Fibroblast of the aortic adventitia (primary cell): ENCODE measurements at places on chromosomes 5 and 9.

DNA sequence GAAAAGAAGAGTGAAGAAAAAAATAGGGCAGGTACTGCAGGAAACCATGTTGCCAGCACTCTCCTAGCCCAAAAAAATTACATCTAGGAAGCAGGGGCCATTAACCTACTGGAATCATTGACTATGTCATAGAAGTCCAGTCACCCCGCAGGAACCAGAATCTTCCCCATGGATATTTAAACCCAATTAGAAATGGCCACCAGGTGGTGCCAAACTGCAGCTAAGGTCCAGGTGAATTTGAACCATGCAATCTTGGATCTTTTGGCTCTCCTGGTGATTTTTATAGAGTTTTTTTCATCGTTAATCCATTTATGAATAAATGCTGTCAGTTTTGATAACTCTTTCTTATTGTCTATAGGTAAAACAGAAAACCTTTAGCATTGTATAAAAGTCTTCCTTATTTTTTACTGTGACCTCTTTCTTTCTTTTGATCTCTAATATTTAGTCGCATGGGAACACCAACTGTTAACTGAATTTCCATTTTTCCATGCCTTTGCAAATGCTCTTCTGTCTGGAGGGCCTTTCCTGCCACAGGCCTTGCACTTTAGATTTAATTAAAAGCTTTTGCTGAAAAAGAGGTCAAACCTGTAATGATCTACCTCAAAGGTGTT lies 147.5 kb upstream of the FGF10 start:
- peak; percentile 64 for DNase-seq

GRCh38 chr5:84384604-84385575 lies at the start of gene EDIL3:
Gene EDIL3, minus strand, starts transcription at chr5:84384880. Its CDS starts 506 bp downstream, at chr5:84384374.
- DNase-seq: peak; percentile 56

- DNase-seq: no peak
Observed at GRCh38 chr5:175847503-175847902, 23.9 kb upstream of the CPLX2 start.

- no peak for DNase-seq
Observed at GRCh38 chr9:129828051-129828450, 4.1 kb upstream of the TOR1A start.

DNA sequence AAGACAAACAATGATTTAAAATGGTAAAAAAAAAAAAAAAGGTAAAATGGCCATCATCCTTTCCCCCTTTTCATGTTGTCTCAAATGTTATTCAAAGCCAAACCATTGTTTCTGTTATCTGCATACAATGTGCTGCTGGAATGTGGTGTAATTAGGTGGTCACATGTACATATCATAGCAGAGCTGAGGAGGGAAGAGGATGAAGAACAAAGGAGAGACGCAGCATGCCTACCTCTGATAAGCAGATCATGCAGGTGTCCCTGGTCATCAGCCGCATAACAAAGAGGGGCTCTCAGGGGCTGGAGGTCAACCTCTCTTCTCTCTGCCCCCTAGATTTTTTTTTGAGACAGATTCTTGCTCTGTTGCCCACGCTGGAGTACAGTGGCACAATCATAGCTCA lies 141.0 kb downstream of the CARTPT start:
- peak; percentile 58 for DNase-seq

GRCh38 chr5:10671041-10672008 lies 89.7 kb downstream of the DAP start:
- DNase-seq: no peak

DNA sequence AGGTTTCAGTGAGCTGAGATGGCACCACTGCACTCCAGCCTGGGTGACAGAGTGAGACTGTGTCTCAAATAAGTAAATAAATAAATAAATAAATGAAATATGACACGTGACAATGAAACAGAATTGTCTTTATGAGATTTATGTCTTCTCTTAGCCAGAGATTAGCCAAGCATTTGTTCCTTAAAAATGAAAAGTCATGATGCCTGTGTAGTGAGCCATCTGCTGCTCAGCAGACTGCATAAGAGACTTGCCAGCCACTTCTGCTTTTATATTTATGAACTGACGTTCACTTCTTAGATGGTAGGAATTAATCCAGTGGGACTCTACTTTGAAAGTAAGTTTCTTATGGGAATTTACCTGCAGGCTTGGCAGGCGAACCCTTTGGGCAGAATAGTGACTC lies 227.4 kb downstream of the NR3C1 start:
- no peak for DNase-seq

GRCh38 chr9:2691212-2691611 lies 26.1 kb upstream of the KCNV2 start:
- peak; percentile 28 for DNase-seq

DNA sequence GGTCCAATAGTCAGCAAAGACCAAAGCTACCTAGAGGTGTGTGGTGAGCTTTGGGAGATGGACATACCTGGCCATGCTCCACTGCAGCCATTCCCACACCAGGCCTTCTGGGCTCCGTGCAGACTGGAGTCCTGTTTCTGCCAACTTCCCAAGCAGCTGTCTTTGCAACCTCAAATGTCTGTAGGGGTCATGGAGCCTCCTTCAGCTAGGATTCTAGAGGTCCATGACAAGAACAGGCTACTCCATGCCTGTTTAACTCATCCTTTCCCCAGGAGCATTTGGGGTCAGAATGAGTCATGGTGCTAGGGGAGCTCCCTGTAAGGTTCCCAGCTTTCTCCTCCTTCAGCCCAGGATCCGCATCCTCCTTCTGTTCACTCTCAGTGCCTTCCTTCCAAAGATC lies 17.1 kb downstream of the VPS13A start:
- no peak for DNase-seq

DNA sequence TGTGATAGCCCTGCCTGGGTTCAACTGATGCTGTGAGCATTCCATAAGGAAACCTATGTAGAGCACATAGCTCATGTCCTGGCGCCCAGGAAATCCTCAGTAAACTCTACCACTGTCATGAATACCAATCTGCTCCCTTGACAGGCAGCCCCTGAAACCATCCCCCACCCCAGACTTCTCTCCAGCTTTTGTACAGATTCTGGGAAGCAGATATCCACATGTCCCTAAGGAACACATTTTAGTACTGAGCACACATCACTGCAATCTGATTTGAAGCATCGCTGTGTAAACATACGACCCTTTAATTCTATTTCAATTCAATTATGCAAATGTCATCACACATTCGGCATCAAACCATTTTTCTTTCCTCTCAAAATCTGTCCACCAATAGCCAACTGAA lies 89.5 kb upstream of the FSTL4 start:
- no peak for DNase-seq

- DNase-seq: peak; percentile 62
Observed at GRCh38 chr5:96790961-96791504, 16.7 kb downstream of the ERAP1 start.

GRCh38 chr9:37920471-37921167 lies 16.7 kb upstream of the SLC25A51 start:
- DNase-seq: no peak

- DNase-seq: peak; percentile 76
Observed at GRCh38 chr5:157820593-157821252, 38.2 kb downstream of the CLINT1 start.

- peak; percentile 62 for DNase-seq
Observed at GRCh38 chr5:8845296-8845695, 700.6 kb downstream of the SEMA5A start.

DNA sequence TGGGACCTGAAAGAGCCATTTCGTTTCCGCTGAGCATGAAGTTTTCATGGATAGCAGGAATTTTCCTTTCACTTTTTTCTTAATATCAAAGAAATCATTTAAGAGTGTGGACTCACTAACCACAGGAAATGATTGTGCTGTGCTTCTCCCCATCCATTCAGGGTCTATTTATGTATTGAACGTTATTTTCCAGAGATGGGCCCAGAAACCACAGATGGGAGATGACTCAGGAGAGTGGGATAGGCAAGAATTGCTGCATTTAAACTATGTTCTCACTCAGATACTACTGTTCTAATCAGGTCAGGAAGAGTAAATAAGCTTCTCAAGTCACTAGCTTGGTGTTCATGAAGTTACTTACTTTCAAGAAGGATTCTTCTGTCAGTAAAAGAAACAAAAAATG lies 763.8 kb downstream of the DTWD2 start:
- no peak for DNase-seq

DNA sequence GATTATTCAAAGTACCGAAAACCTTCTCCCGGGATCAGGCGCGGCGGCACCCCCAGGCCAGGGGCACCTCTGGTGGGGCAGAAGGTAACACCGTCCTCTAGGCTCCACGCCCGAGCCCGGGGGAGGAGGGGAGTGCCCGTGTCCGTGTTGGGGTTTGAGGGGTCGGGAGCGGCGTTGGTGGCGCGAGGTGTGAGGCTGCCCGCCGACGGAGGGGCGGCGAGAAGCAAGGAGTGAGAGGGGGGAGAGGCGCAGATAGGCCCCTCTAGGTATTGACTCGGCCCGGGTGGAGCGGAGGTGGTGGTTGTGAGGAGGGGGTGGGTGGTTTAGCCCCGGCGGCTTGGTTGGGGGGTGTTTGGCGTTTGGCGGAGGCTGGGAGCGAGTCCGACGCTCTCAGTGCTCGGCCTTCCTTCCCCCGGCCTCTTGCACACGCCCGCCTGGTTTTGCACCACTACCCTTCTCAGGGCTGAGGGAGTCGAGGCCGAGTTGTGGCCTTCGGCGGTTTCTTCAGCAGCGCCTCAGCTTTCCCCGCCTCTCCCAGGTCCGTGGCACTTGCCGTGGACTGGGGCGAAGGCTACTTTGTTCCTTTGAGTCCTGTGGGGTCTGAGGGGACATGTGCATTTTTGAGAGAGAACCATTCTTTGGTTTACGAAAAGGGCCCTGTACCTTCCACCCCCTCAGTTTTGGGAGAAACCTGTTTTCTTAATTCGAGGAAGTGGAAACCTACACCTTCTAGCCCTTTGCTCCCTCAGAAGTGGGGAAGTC lies 450 bp downstream of the GPBP1 start:
- DNase-seq: peak; percentile 25

DNA sequence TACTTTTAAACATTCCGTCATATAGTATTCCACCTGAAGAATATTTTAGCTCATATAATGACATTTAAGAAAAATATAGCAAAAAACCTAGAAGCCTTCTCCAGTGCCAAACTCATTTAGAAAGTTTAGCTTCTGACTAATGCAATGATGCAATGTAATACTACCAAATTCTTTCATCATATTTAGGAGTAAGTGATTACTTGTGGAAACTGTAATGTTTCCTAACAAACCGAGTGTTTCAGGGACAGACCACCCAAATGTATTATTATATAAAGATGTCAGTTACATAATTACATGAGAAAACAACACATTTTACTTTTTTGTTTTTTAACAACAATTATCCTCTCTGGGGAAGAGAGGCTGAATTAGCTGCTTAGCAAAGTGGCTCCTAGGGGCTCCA lies 316.2 kb downstream of the ARL15 start:
- DNase-seq: peak; percentile 83

- peak; percentile 34 for DNase-seq
Observed at GRCh38 chr5:80408484-80409366, 861 bp downstream of the ZFYVE16 start.

- DNase-seq: no peak
Observed at GRCh38 chr9:129834489-129835127, 467 bp downstream of the C9orf78 start.

DNA sequence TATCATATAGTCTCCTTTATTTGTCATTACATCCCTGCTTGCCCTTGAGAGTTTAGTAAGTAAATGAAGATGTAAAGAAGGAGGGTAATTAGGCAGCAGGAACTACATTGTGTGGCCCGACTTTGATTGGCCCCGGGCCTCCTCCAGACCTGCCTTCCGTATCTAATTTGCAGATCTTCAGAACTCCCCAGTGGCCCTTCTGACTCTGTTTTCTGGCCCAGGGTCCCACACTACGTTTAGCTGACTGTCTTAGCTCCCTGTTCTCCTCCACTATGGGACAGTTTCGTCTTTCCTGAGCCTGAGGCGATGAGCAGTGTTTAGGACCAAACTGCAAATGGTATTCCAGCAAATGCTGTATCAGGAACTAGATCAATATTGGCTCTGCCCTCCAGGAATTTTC lies 21.6 kb upstream of the CTSL start:
- DNase-seq: no peak

DNA sequence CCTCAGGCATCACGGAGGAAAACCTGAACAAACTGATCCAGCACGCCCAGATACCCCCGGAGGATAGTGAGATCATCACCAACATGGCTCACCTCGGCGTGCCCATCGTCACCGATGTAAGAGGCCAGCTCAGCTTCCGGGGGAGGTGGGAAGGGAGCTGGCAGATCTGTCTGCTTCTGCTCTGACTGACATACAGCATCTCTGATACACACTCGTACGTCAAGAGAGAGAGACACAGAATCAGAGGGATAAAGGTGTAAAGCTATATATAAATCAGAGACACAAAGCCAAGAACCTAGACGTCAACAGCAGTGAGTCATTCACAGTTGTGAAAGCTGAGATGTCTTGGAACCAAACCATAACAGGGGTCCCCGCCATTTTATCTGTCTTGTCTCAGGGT lies 30.1 kb upstream of the CFAP157 start:
- peak; percentile 7 for DNase-seq
